Uterine smooth muscle cell (primary cell): ENCODE measurements at places on chromosomes 1 and 21. TPM values are rescaled to one million over a fixed set of nuclear protein-coding genes. Genes with fewer than 3 reads are reported as not detected.

Gene FLVCR1
- 13.7 and 17.4 TPM in 2 replicates for total RNA-seq

Gene RIMKLA
- total RNA-seq: under 0.01 and 0.12 TPM in 2 replicates

Gene BARHL2
- not detected in 2 replicates for total RNA-seq

Gene DIO1
- total RNA-seq: not detected in 2 replicates

Gene TEX38
- not detected in 2 replicates for total RNA-seq

Gene ARPC5
- 231 and 257 TPM in 2 replicates for total RNA-seq

Gene OPTC
- not detected in 2 replicates for total RNA-seq

Gene HRNR
- total RNA-seq: not detected in 2 replicates

Gene WDR47
- total RNA-seq: 18.8 and 19.6 TPM in 2 replicates

Gene SLC9C2
- total RNA-seq: not detected in 2 replicates

Gene S100A2
- 1.00 and 2.4 TPM in 2 replicates for total RNA-seq

Gene AHCYL1
- total RNA-seq: 51.7 and 94.1 TPM in 2 replicates

Gene DUSP12
- total RNA-seq: 36.0 and 46.4 TPM in 2 replicates

Gene HJV
- total RNA-seq: not detected in 2 replicates
